ENCODE measurements at places on chromosomes 16 and 17. TPM values are rescaled to one million over a fixed set of nuclear protein-coding genes. Genes with fewer than 3 reads are reported as not detected.

- no peak for DNase-seq
Observed at GRCh38 chr16:85557083-85557970, 55.8 kb upstream of the GSE1 start.

GRCh38 chr16:78216166-78216745, 116.8 kb downstream of the WWOX start:
- DNase-seq = no peak

DNA sequence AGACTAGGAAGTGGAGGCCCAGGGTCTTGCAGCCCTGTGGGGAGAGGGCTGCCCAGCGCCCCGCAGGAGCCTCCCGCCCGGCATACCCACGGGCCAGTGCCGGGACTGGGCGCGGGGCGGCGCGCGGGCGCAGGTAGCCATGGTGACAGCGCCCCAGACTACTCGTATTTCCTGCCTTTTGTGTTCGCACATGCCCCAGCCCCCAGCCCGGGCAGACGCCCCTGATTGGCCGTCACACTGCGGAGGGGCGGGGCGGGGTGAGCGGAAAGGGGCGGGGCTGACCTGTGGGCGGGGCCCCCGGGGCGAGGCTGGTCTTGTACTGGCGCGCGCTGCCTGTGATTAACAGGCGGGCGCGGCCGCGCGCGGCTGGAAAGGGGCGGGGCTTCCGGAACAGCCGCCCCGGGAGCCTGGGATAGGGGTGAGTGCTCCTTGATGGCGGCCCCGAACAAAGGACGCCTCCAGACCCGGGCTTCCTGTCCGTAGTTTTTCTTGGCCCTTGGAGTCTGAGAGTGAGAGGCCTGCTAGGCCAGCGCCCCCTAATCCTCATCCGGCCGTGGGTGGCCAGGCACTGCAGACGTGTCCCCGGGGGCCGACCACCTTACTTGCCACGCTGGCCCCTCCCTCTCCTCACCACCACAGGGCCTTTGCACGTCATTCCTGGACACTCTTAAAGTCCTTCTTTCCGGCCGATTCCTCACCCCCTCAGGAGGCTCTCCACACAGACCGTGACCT, 71.0 kb downstream of the RAI1 start:
- DNase-seq = peak; percentile 97

GRCh38 chr16:4578961-4579530, 22.9 kb downstream of the C16orf96 start:
- no peak for DNase-seq

- no peak for DNase-seq
Observed at GRCh38 chr17:55540414-55541091, 29.3 kb upstream of the SMIM36 start.

TNFRSF17 gene
- polyA plus RNA-seq = 46.8 TPM

DNA sequence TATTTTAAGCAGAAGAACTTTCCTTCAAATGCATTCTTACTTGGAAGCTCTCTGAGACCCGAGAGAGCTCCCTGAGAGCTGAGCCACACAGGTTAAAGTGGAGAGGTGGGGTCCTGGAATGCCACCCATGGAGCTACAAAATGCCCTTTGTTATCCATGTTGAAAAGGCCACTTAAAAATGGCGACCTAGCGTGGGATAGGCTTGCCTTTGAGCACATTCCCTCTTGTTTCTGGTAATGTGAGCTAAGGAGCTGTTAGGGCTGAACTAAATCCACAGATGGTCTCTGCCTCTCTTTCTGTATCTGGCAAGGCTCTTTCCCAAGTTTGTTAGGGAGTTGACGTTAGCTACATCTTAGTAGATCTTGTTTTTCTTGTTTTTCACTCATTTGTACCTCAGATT, 171.6 kb downstream of the SNX29 start:
- DNase-seq = no peak

DNA sequence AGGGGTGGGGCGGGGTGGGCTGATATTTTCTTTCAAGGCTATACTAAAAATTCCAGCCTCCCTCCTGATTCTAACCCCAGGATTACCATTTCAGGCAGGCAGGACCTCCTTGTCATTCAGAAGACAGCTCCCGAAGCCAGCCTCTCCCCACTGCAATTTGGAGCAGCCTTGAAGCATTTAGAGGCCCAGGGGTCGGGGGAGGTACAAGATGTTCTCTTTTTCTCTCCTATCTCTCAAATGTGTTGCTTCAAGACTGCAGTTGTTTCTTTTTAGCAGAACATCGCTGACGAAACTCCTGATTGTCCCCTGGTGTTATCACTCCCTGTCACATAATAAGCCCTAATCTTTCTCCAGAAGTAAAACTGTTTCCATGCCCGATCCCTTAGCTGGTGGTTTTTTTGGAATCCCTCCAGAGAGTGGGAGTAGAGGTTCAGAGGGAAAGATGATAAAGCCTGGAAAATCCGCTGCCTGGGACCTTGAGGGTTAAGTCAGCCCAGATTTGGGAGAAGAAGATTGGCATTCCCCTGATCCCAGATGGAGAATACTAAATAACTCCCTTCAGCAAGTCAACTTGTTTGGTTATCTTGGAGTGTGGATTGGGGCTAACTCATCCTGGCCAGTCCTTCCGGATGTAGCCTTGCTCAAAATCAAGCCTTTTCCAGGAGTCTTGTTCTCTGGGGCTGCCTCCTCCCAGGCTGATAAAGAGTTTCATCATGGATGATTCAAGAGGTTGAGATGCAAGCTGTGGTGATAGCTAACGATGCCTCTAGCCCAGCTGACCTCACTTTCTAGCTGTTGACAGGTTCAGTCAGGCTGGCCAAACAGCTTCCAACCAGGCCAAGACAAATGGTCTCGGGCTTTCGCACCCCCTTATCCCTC, 71.3 kb downstream of the SOX9 start:
- no peak for DNase-seq

All from naive B cell (primary cell).